T-helper 1 cell treated with Interleukin-12 subunit alpha and Interleukin-12 subunit beta and Interleukin-4 antibody, amounts not matched to agents 30 ng/mL and 1 ng/mL, for 36 hours (primary cell): ENCODE measurements at places on chromosomes 12 and 14. TPM values are rescaled to one million over a fixed set of nuclear protein-coding genes. Genes with fewer than 3 reads are reported as not detected.

Gene FAM90A1
- 0.07 TPM in 1 of 2 replicates, not detected in the other for total RNA-seq

Gene SLC35E3
- total RNA-seq: 8.5 and 8.9 TPM in 2 replicates

Gene ARHGDIB
- 1,194 and 1,202 TPM in 2 replicates for total RNA-seq

Gene OR4K14
- total RNA-seq: not detected in 2 replicates

Gene FLRT2
- not detected in 2 replicates for total RNA-seq

Gene B4GALNT1
- total RNA-seq: 4.3 and 4.5 TPM in 2 replicates

Gene KRT72
- 1.6 and 1.7 TPM in 2 replicates for total RNA-seq

Gene USP44
- 3.2 and 4.3 TPM in 2 replicates for total RNA-seq

Gene ASCL1
- not detected in 2 replicates for total RNA-seq

Gene EML1
- total RNA-seq: 0.32 and 0.88 TPM in 2 replicates

Gene ALG10
- 16.5 and 17.9 TPM in 2 replicates for total RNA-seq

Gene ISCA2
- 24.0 and 24.8 TPM in 2 replicates for total RNA-seq

Gene TAS2R31
- total RNA-seq: 3.5 and 4.9 TPM in 2 replicates

Gene ANO2
- not detected in 2 replicates for total RNA-seq

Gene FAM186B
- 0.29 and 0.54 TPM in 2 replicates for total RNA-seq

Gene AJUBA
- 0.74 and 1.9 TPM in 2 replicates for total RNA-seq

Gene MAP1LC3B2
- total RNA-seq: 1.2 and 2.3 TPM in 2 replicates

Gene SIRT4
- 1.6 and 3.0 TPM in 2 replicates for total RNA-seq

Gene NOC4L
- total RNA-seq: 26.4 and 28.5 TPM in 2 replicates

Gene VAMP1
- 39.9 and 44.7 TPM in 2 replicates for total RNA-seq

Gene SLCO1A2
- total RNA-seq: 0.37 TPM in 1 of 2 replicates, not detected in the other

Gene KCNK13
- 0.07 TPM in 1 of 2 replicates, not detected in the other for total RNA-seq

Gene HOXC10
- total RNA-seq: not detected in 2 replicates

Gene CNTN1
- total RNA-seq: not detected in 2 replicates

Gene SLC22A17
- 3.6 and 3.8 TPM in 2 replicates for total RNA-seq

Gene KLHL33
- 0.07 TPM in 1 of 2 replicates, not detected in the other for total RNA-seq

Gene IKZF4
- 33.2 and 37.8 TPM in 2 replicates for total RNA-seq

Gene TMEM52B
- not detected in 2 replicates for total RNA-seq
